ENCODE measurements at places on chromosomes 3 and 15.

DNA sequence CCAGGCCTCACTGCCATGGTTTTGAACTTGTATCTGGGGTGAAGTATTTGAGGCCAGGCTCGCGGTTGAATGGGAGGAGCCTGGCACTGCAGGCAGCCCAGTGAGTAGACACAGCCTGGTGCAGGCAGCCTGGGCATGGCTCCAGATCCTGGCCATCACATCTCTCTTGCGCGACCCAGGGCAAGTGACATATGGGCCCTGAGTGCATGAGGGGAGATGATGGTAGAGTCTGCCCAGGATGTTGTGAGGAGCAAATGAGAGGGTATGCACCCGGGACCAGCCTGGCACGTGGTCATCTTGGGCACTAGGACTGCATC, 103.5 kb downstream of the TBC1D2B start:
- no peak for DNase-seq

GRCh38 chr3:176578316-176578715, 619.0 kb downstream of the TBL1XR1 start:
- DNase-seq: no peak

- no peak for DNase-seq
Observed at GRCh38 chr3:147341727-147342126, 64.6 kb downstream of the ZIC4 start.

DNA sequence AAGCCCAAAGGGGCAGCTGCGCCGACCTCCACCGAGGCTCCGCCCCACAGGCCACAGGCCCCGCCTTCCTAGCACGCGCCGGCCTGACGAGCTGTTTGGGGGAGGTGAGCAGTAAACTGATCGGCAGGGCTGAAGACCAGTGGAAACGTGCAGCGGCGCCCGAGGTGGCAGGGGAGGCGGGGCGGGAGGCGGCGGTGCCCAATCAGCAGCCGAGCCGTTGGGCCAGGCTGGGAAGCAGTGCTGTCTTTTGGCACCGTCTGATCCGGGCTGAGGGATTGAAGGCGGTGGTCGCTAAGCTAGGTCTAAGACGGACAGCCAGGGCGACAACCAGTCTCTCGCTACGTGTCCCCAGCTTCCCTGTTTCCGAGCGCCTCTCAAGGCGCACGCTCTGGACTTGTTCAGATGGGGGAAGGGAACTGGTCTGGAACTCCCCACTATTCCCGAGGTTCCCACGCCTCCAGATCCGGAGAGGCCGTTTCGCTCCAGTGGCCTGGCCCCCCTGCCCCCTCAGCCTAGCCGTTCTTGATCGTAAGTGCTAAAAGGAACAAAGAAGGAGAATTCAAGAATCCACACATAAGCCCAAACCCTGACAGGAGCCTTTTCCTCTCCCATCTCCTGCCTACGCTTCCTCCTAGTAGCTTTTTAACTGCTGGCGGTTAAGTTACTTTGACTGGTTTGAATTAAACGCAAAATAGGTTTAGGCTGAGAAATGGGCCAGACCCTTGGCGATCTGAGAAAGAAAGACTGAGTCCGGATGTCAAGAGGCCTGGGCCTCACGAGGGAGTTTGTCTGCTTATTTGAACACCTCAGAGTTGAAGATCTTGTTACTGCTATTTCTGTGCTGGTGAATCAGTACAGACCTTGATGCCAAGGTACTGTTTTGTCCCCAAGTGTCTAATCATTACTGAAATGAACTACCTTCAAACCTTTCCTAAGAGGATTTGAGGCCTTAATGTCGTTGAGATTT, at the start of gene FMN1:
TSS of gene FMN1 (minus strand) at position 11 of the 967 bp plus-strand sequence. CDS start 39,800 bp downstream, outside the sequence.
- DNase-seq: peak; percentile 85

DNA sequence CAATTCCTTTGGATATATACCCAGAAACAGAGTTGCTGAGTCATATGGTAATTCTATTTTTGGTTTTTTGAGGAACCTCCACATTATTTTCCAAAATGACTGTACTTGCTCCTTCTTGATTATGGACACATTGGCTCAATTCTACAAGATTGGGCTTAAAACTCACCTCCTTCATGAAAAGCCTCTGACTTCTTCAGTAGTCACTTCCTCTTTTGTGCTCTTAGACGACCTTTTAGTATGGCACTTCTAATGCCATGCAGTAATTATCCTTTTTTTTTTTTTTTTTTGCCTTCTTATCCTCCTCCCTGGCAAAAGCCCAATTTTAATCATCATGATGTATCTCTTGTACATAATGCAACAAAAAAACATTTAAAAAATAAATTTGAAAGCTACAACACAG, 33.0 kb upstream of the ABHD17C start:
- no peak for DNase-seq

- no peak for DNase-seq
Observed at GRCh38 chr3:63764511-63764910, 54.6 kb upstream of the C3orf49 start.

DNA sequence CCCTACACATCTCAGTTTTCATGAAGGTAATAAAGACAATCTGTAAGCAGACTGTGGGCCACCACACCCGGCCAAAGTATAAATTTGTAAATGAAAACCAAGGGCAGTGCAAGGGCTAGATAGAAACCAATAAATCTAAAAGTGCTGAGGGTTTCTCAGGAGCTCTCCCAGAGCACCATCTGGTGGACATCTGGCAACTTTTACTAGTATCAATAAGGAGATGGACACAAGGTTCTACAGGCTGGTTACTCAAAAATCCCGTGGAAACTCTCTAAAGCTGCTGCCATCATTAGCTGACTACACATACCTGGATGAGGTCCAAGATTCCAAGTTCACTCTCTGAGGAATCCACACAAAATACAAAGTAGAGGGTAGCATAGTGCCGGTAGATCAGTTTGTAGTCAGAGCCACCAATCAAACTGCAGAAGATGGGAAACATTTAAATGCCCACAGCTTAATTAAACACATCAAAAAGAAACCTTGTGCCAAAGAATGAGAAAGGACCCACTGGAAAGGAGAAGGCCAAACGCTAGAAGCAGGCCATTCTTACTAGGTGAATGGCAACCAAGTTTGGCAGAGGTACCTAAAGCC, 5.5 kb downstream of the AP3S2 start:
- DNase-seq: no peak

DNA sequence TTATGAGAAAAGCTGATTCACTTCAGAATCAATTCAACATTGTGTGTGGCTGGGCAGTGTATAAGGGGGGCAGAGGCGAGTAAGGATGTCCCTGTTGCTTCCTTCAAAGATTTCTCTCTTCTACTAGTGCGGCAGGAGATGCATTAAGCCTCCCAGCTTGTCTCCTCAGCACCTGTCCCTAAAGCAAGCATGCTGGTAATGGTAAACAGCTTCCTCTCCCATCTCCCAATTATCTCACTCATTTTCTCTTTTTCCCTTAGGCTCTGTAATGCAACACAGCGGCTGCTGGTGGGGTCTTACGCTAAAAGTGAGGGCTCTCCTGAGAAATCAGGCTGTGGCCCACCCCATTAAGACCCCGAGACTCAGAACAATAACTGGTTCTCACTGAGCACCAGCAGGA, 306.4 kb upstream of the ROPN1 start:
- no peak for DNase-seq

DNA sequence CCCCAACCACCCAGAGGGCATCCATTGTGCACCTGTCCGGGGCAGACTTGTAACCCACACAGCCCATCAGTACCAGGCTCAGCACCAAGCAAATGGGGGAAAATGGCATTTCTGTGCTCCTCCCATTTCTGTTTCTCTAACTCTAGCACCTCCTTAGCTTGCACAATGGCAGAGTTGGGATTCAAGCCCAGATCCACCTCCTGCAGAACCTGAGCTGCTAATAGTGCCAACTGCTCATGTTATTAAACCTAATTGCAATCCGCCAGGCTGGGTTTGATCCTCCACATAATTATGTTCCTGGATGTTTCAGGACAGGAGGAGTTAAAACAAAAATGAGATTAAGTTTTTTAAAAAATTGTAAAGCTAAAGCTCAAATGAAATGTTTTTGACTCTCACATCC, 235.0 kb downstream of the OCA2 start:
- no peak for DNase-seq

DNA sequence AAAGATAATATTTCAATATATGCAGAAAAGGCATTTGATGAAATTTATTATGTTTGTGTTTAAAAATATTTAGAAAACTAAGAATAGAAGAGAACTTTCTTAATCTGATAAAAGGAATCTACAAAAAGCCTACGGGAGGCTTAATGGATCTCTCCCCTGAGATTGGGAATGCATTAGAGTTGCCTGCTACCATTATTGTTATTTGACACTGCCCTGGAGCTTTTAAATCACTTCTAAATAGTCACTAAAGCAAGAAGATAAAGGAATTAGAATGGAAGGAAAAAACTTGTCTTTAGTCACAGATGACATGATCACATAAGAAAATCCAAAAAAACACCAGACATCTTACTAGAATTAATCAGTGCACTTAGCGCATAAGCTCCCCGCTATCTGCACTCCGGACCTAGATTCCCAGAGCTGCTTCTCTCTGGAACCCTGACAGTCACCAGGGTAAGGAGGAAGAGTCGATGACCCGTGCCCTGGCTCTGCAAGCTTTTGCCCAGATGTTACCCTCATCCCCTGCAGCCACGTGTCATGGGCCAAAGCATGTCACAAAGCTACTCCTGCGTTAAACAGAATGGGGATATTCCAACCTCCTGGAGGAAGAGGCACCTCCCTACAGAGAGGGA, 97.1 kb downstream of the MINAR1 start:
- DNase-seq: no peak

GRCh38 chr3:112688085-112688769, 47.3 kb upstream of the CCDC80 start:
- DNase-seq: no peak

- DNase-seq: no peak
Observed at GRCh38 chr15:70704166-70704565, 59.2 kb downstream of the UACA start.

GRCh38 chr3:45646051-45646585, 43.1 kb upstream of the SACM1L start:
- no peak for DNase-seq

DNA sequence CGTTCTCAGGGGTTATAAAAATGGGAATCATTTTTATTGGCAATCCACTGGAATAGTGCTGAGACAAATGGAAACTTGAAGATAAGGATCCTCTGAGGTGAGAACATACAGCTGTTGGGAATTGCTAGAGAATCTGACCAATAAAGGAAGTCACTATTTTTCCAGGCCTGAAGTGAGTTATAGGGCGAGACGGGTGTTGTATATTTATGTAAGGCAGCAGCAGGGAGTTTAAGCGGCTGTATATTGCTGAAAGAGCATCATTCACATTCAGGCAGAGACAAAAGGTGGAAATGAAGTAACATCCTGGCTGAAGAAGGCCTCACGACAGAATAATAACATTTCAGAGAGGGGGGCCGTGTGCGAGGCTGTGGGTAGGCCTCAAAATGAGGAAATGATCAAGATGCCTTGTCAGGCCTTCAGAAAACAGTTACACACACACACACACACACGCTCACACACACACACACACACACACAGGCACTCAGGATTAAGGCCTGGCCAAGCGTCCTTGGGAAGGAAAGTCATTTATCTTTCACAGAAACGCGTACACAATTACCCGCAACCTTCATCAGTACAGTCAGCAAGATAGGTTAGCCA, 964.9 kb upstream of the NR2F2 start:
- DNase-seq: no peak

DNA sequence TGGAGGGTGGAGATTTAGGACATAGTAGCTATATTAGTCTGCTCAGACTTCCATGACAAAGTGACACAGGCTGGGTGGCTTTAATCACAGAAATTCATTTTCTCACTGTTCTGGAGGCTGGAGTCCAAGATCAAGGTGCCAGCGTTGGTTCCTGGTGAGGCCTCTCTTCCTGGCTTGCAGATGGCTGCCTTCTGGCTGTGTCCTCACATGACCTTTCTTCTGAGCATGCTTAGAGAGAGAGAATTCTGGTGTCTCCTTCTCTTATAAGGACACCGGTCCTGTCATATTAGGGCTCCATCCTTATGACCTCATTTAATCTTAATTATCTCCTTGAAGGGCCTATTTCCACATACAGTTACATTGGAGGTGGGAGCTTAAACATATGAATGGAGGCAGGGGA, 14.9 kb upstream of the SHC4 start:
- DNase-seq: no peak

DNA sequence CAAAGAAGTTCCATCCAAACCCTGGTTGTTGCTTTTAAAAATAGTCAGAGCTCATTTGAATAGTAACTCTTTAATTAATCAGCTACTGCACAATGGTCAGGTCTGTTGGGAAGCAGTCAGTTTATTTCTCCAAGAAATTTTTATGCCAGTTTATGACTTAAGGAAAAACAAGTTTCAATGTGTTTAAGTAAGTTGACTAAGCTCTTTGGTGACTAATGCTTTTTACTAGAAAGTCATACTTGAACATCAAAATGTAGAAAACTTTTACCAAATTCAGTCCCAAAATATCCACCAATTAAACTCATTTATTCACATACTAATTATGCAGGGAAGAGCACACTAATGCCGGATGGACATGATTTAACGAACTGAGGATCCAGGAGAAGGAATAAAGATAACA, 22.1 kb downstream of the PRICKLE2 start:
- DNase-seq: no peak

DNA sequence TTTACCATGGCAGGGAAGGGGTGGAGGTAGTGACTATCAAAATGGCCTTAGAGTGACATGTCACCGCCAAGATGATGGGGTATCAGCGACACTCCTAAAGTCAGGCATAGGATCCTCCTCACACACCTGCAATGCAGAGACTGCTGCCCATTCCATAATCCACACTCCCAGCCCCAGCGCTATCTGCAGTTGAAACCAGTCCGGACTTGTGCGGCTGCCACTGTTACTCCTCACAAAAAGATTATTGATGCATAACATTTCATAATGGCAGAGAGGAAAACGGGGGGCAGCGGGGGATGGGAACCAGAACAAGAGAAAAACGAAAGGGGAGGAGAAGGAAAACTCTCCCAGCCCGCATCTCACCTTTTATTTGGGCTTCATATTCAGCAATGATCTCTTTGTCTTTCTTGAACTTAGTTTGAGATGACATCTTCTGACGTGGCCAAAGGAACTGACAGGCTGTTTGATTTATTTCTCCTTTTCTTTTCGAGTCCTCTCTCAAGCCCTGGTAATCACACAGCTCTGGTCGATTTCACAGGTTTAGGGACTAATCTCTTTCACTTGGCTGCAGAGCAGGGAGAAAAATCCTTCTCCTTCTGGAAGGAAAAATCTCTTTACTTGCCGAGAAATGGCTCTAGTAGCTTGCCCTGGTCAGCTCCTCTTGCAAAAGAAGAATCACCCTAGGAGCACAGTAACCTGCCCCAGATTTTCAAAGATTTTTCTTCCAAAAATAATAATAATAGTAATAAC, 749 bp downstream of the SRGAP3 start:
- DNase-seq: no peak

GRCh38 chr15:68782589-68783161, 38.0 kb downstream of the ANP32A start:
- DNase-seq: no peak

DNA sequence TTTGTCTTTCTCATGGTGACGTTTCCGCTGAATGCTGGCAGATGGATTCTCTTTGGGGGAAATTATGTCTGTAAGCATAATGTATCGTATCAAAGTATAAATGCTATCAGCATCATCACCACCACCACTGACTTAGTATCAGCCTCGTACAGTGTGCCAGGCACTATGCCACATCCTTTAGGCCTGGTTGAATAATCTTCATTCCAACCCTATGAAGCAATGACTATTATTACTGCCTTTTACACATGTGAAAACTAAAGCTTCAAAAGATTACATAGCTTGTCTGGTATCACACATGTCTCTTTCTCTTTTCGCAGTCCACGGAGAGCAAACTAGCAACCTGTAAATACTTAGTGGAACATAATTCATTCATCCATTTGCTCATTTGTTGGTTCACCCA, 166.7 kb upstream of the PRICKLE2 start:
- no peak for DNase-seq
